ENCODE measurements at places on chromosomes 11 and 22.

DNA sequence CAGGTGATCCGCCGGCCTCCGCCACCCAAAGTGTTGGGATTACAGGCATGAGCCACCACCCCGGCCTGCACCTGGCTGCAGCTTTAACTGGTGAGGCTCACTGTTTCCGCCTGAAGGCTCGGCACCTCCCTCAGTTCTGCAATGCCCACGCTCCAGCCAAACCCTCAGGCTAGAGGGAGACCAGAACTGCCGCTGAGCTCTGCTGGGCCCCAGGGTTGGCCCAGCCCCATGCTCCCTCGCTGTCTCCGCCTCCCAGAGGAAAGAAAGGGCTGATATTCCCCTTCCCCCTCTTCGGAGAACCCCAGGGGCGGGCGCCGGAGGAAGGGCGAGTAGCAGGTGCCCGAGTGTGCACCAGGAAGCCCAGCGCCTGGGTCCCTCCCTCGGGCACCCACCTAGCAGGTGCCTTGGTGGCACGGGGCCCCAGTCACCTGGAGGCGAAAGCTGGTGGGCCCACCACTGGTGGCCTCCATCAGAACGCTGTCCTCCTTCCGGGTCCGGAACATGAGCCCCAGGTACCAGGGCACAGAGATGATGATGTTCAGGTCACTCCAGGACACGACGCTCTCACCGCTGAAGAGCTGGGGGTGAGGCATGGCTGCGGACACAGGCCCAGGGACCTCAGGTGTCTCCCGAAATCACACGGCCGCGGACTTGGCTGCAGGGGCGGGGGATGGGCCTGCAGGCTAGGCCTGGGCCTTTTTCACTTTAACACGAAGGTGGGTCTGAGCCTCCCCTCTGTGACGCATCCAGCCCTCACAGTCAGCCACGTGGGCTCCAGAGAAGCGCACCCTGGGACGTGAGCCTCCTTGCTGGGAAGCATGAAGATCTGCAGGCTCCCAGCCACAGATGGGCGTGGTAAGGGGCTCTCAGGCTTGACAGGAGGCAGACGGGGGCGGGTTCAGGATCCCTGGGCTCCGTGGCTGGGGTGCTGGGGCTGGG lies 73.3 kb downstream of the TRMU start:
- no peak for DNase-seq

DNA sequence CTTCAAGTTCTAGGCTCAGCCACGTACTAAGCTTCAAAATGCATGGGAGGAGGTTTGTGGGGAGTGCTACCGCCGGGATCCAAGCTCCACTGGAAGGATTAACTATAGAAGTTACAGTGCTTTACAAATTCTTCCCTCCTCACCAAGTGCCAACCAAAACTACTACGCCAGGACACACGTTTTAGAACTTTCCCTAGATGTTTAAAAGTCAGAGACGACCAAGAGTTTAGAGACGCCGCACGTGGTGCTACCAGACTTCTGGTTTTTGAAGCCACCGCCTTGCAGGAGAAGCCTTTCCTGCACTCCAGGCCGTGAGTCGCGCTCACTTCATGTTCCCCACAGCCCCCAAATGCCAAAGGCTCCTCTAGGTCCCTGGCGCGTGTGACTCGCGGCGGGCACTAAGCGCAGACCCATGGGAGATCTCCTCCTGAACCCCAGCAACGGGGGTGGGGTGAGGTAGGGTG lies 734 bp downstream of the SNU13 start:
- DNase-seq, result no peak

- DNase-seq, result no peak
Measured at GRCh38 chr22:11613898-11614755, 3913.9 kb upstream of the OR11H1 start.

DNA sequence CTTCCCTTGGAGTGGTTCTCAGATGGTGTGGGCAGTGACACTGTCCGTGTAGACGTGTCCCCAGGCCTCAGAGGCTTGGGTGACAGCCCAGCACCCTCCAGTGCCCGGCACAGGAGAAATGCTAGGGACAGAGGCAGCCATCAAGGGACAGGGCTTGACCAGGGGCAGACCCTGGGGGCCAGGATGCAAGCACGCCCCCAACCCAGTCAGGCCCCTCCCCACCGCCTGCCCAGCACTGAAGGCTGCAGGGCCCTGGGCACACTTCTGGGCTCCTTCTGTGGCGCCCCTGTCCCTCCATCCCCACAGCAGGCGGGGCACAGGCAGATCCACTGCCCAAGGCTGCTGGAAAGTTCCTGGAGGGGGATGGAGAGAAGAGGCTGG lies 11.1 kb downstream of the IGF2 start:
- no peak for DNase-seq

- DNase-seq, result no peak
Measured at GRCh38 chr11:70158201-70158600, 44.9 kb upstream of the FADD start.

DNA sequence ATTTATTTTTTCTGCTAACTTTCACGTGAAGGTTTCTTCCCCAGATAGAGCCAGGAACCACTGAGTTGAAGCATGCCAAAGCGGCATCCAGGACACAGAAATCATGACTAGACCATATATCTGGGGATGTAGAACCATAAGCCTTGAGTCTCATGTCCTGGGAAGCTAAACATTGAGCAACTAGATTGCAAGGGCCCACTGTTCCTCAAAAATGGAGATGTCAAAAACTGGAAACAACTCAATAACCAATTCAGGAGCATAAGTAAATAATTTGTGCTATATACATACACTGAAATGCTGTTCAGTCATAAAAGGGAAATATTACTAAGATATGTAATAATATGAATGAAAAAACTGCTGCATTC lies 29.0 kb upstream of the CARD16 start:
- no peak for DNase-seq

GRCh38 chr11:1353383-1354124 lies 36.2 kb upstream of the BRSK2 start:
- DNase-seq, result no peak

GRCh38 chr11:93084727-93085505 lies 112.9 kb downstream of the SLC36A4 start:
- no peak for DNase-seq

Measured in stimulated activated CD8-positive, alpha-beta memory T cell treated with anti-CD3 and anti-CD28 coated beads, Interleukin-4, amount 100 ng/mL, for 4 hours (primary cell).